ENCODE measurements at places on chromosomes 7 and 10. TPM values are rescaled to one million over a fixed set of nuclear protein-coding genes. Genes with fewer than 3 reads are reported as not detected.

Gene TMEM270
- total RNA-seq = not detected

Gene TIMM23
- 22.2 TPM for total RNA-seq

- no peak for DNase-seq
These were observed 156.1 kb downstream of the RELN start for GRCh38 chr7:103833401-103833800.

DNA sequence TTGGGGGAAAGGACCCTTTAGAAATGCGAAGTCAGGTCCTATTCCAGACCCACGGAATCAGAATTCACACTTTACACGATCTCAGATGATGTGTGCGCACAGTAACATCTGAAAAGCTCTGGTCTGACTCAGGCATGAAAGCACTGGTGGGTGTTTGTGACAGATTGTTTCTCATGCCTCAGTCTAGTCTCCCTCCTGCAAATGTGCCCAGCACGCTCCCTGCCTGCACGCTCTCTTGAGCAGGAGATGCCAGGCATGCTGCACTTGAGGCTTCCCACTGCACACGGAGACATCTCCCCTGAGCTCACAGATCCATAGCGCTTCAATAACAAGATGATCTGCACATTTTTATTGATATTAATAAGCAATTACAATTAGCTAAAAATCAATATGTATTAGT, 23.6 kb upstream of the ZNF37A start:
- no peak for DNase-seq

DNA sequence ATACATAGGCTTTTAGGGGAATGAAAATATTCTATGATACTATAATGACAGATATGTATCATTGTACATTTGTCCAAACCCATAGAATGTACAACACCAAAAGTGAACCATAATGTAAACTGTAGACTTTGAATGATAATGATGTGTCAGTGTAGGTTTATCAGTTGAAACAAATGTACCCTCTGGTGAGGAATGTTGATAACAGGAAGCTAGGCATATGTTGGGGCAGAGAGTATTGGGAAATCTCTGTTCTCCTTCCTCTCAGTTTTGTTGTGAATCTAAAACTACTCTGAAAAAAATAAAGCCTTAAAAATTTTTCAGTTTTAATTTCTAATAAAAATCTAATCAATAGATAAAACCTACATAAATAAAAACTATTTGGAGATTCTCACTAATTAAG, 36.9 kb downstream of the C1GALT1 start:
- DNase-seq = no peak

DNA sequence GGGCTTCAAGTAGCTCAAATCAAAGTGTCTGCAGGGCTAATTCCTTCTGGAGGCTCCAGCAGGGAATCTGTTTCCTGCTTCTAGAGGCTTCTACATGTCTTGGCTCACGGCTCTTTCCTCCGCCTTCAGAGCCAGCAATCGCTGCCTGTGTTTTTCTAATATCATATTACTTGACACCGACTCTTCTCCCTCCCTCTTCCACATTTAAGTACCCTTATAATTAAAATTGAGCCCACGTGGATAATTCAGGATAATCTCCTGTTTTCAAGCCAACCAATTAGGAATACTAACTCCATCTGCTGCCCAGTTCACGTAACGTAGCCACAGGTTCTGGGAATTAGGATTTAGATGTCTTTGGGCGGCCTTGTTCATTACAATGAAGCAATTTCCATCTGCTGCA, 372.2 kb downstream of the DPP6 start:
- DNase-seq = no peak

GRCh38 chr7:132739271-132739955, 163.1 kb upstream of the PLXNA4 start:
- no peak for DNase-seq

GRCh38 chr10:133401981-133402725, 8.2 kb downstream of the MTG1 start:
- DNase-seq = peak; percentile 14

DNA sequence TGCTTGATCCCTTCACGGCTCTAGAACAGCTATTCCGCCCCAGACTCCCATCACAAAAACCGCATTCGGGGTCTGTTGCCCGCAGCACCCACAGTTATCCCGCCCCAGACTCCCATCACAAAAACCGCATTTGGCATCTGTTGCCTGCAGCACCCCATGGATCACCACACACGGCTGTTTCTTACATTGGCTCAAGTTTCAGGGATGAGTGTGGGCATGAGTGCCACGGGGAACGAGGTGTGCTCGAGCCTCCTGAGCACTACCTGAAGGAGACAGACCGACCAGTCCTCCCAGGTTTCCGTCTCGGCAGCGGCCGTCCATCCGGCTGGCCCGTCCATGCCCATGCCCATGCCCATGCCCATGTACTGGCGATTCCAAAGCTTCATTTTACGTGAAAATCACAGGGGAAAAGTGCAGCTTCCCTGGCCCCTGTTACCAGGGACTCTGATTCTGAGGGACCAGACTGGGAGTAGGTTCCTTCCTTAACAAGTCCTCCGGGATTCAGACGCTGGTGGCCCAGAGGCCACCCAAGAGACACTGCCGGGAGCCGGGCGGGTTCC, 66.4 kb upstream of the INSIG1 start:
- no peak for DNase-seq

GRCh38 chr10:83990126-83990525, 149.2 kb upstream of the GHITM start:
- DNase-seq = no peak

- no peak for DNase-seq
These were observed 17.0 kb upstream of the ADAMTS14 start for GRCh38 chr10:70655316-70655715.

Measured in right lobe of liver (tissue), 6 donors.